ENCODE measurements at places on chromosomes 12 and 14.

DNA sequence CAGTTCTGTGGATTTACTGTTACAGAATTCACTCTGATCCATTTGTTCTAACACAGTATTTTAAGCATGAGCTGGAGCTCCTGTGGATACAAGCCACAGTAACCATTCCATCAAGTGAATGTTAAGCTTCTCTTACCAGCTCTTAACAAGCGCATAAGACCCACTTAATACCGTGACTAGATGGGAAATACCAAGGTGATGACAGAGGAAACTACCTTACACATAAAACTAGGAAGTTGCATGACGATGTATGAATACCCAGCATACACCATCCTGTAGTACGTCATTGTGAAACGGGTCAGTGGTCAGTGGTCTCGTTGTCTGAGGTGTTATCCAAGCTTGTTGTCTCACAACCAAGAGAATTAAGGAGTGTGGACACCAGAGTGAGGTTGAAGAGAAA is 2.0 kb upstream of the GALC start:
- no peak for DNase-seq

- DNase-seq: no peak
Observed at GRCh38 chr12:80040075-80040738, 59.1 kb upstream of the OTOGL start.

- DNase-seq: no peak
Observed at GRCh38 chr14:80946797-80947196, 5.3 kb upstream of the CEP128 start.

- DNase-seq: no peak
Observed at GRCh38 chr12:58269476-58269875, 328.1 kb downstream of the ATP23 start.

DNA sequence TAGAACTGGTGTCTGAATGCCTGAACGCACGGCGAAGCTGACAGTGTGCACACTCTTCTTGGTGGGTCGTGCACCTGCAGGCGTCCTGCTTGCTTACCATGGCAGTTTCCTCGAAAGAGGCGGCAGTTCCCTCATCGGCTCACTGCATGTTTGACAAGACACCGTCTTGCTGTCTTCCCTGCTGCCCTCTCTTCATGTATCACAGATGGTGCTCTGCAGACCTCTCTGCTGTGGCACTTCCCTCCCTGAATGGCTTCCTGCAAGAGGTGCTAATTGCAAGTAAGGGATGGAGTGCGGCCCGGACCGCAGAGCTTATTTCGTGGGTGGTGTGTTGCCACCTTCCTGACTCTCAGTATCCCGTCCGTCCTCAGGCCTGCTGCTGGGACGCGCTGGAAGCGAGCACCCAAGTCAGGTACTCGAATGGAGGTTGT is 156.7 kb upstream of the RTL1 start:
- DNase-seq: no peak

- no peak for DNase-seq
Observed at GRCh38 chr14:95282354-95282985, 37.2 kb downstream of the CLMN start.

DNA sequence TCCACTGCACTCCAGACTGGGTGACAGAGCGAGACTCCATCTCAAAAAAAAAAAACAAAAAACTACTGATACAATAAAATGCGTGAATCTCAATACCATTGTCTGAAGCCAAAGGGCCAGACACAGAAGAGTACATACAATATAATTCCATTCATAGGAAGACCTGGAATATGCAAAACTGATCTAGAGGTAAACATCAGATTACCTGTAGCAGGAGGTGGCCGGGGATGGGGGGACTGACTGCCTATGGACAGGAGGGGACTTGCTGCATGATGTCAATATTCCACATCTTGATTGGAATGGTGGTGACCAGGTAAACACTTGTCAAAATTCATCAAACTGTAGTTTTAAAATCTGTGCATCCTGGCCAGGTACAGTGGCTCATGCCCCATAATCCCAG is 12.5 kb upstream of the FIGNL2 start:
- no peak for DNase-seq

GRCh38 chr12:1880876-1881275 is 37.6 kb downstream of the CACNA2D4 start:
- no peak for DNase-seq

- DNase-seq: no peak
Observed at GRCh38 chr12:127459687-127460086, 807.3 kb upstream of the TMEM132C start.

GRCh38 chr14:99601361-99601831 is 2.6 kb downstream of the CCDC85C start:
- no peak for DNase-seq

DNA sequence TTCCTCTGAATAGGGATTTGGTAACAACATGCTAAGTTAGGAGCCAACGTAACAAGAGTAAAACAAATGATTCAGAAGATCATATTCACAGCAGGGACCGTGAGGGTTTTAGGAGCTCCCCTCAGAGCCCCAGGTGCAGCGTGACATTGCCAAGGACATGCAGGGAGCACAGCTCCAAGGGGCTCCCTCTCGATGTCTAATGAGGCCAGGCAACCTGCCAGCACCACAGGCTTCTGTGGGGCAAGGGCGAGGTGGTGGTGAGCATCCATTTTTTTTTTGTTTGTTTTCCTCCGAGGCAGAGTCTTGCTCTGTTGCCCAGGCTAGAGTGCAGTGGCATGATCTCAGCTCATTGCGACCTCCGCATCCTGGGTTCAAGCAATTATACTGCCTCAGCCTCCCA is 95.1 kb upstream of the PTPRB start:
- no peak for DNase-seq

DNA sequence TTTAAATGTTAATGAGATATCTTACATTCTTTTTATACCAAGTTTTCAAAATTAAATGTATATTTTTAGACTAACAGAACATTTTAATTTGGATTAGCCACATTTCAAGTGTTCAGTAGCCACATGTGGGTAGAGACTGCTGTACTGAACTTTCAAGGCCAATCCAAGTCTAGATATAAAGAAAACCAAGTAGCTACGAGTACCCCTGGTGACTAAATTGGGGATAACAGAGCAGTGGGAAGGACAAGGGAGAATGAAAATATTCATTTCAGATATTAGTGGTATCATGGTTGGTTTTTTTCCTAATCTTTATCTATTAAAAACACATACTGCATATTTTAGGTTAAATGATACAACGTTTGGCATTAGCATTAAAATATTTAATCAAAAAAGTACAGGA is 69.4 kb upstream of the RHOJ start:
- DNase-seq: no peak

DNA sequence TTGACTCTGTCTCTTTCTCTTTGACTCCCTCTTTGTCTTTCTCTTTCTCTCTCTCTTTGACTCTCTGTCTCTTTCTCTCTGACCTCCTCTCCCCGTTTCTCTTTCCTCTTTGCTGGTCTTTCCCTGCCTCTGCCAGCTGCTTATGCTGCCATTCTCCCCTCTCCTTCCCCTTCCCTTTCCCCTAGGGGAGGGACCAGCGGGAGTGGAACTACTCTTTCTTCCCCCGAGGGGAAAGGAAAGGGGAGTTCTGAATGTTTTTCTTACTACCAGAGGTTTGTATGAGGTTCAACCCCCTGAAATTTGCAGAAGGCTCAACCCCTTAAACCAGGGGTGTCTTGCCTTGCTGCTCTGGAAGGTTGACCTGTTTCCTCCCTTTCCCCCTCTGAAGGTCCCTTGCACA is 24.7 kb upstream of the RNASE1 start:
- DNase-seq: no peak

DNA sequence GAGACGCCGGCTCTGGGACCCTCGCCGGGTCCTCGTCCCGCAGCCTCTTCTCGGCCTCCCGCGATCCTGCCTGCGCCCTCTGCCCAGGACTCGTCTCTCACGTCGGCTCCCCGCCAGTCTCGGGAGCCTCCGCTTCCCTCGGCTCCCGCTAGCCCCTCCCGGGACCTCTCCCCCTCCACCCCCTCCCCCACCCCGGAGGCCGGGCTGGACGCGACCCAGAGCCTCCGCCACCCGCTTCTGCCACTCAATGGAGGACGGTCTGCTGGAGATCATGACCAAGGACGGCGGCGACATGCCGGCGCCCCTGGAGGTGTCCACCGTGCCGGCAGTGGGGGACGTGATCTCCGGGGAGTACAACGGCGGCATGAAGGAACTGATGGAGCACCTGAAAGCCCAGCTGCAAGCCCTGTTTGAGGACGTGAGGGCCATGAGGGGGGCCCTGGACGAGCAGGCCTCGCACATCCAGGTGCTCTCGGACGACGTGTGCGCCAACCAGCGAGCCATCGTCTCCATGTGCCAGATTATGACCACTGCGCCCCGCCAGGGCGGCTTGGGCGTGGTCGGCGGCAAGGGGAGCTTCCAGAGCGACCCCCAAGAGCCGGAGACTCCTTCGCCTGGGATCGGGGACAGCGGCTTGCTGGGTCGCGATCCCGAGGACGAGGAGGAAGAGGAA is 568 bp downstream of the CCDC184 start:
- no peak for DNase-seq

- DNase-seq: no peak
Observed at GRCh38 chr14:37695866-37696265, 100.4 kb downstream of the TTC6 start.

- DNase-seq: no peak
Observed at GRCh38 chr12:72602581-72602980, 330.4 kb downstream of the TRHDE start.
